ENCODE measurements at places on chromosomes 4 and X. TPM values are rescaled to one million over a fixed set of nuclear protein-coding genes. Genes with fewer than 3 reads are reported as not detected.

Gene DCHS2
- total RNA-seq, result not detected

Gene PAGE2B
- total RNA-seq, result not detected

Gene CENPVL2
- total RNA-seq, result not detected

Gene GABRE
- total RNA-seq, result 20.7 TPM

Gene SOX3
- total RNA-seq, result not detected

Gene JAKMIP1
- not detected for total RNA-seq

Gene NCAPG
- 10.0 TPM for total RNA-seq

Gene PLAC1
- total RNA-seq, result 0.15 TPM

Gene CFAP299
- not detected for total RNA-seq

Gene MAGEB1
- total RNA-seq, result not detected

- no peak for DNase-seq
These were observed 140.1 kb downstream of the BTC start for GRCh38 chr4:74654230-74654681.

- DNase-seq, result no peak
These were observed 199.8 kb downstream of the RTL9 start for GRCh38 chrX:110558406-110558805.

GRCh38 chr4:3510481-3510880 lies 21.7 kb downstream of the LRPAP1 start:
- DNase-seq, result no peak

GRCh38 chr4:112765317-112765974 lies 128.5 kb downstream of the LARP7 start:
- no peak for DNase-seq

DNA sequence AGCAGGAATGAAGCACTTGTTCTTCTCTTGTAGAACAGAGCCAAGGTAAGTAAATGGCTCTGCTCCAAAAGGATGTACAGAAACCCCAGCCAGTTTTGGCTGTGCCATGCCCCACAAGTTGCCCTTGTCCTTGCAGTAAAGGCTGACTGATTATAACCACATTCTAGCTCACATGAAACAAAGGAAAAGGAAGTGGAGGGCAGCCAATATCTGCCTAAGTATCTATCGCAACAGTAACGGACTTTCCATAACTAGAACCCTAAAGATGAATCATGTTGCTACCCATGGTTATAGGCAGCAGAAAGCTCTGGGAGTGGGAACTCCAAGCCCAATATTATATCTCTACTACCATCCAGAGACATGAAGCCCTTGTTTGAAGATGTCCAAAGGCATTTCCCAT lies 95.7 kb downstream of the COMMD8 start:
- no peak for DNase-seq

- DNase-seq, result no peak
These were observed 139.7 kb upstream of the PSAPL1 start for GRCh38 chr4:7574287-7575014.

DNA sequence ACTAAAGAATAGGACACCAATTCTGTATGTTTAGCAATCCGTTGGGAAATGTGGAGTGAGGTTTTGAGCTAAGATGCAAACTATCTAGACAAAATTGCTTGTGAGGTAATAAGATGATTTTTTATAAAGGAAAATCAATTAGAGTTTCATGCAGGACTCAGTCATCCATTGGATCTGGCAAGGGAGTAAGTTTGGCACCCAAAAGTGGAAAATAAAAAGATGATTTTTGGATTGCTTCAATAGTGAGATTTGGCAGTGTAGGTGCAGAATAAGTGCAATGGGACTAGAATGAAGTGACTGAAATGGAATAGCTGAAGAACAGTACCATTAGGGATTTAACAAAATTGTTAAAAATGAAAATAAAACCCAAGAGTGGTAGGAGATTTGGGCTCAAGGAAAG lies 290.5 kb upstream of the EPHA5 start:
- DNase-seq, result no peak

DNA sequence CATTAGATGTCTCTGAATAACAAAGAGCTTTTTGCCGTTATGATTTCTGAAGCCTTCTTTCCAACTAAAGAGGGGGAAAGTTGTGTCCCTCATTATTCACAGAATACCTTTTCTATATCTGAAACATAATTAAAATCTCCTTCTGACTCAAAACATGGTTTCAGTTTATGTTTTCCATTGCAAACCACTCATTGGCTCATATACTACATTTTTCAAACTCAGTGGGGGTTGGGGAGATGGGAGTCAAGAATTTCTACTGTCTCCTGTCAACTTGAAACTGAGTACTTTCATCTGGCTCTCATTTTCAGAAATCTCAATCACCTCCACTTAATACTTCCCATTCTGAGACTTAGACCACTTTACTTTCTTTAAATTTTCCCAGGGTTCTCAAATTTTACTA lies 1839.5 kb upstream of the PCDH10 start:
- no peak for DNase-seq

- DNase-seq, result no peak
These were observed 40.0 kb upstream of the SMARCA5 start for GRCh38 chr4:143473334-143474126.

DNA sequence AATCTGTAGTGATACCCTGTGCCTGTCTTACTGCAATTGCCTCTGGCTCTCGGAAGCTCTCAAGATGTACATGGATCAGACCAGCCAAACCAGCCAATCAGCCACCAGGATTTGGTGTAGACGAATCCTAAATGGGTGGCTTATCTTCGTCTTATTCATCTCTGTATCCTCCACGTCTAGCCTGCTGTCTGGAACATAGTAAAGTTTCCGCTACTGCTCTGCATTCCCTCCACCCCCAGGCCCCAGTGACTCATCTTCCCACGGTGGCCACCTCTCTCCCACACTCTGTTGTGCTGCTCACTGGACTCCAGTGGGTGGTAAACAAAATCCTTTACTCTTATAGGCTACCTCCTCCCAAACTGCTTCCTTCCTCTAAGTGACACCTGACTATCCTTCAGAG lies 37.8 kb downstream of the SEPTIN6 start:
- no peak for DNase-seq

GRCh38 chr4:86926435-86927086 lies 8.2 kb upstream of the AFF1 start:
- DNase-seq, result no peak

DNA sequence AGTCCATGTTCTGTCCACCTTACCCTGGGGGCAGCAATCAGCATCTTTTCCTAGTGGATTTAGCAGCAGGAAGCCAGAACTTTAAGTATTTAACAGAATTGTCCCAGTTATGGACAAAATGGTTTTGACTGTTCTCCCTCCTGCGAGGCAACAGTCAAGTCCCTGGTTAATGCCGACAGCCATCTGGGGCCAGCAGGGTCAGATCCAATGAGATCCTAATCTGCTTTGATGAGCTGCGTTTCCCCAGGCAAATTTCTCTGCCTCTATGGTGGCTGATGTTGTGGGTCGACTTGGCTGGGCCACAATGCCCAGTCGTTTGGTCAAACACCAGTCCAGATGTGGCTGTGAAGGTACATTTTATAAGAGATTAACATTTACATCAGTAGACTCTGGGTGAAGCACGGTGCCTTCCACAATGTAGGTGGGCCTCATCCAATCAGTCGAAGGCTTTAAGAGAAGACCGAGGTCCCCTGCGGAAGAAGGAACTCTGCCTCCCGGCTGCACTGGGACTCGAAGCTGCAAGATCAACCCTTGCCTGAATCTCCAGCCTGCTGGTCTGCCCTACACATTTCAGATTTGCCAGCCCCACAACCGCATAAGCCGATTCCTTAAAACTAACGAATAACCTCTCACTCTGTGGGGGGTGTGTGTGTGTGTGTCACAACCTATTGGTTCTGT lies 89.0 kb upstream of the C4orf50 start:
- DNase-seq, result no peak

- no peak for DNase-seq
These were observed 58.7 kb downstream of the TEC start for GRCh38 chr4:48210966-48211328.

- peak; percentile 25 for DNase-seq
These were observed 227.0 kb downstream of the DKK2 start for GRCh38 chr4:106809076-106809475.

DNA sequence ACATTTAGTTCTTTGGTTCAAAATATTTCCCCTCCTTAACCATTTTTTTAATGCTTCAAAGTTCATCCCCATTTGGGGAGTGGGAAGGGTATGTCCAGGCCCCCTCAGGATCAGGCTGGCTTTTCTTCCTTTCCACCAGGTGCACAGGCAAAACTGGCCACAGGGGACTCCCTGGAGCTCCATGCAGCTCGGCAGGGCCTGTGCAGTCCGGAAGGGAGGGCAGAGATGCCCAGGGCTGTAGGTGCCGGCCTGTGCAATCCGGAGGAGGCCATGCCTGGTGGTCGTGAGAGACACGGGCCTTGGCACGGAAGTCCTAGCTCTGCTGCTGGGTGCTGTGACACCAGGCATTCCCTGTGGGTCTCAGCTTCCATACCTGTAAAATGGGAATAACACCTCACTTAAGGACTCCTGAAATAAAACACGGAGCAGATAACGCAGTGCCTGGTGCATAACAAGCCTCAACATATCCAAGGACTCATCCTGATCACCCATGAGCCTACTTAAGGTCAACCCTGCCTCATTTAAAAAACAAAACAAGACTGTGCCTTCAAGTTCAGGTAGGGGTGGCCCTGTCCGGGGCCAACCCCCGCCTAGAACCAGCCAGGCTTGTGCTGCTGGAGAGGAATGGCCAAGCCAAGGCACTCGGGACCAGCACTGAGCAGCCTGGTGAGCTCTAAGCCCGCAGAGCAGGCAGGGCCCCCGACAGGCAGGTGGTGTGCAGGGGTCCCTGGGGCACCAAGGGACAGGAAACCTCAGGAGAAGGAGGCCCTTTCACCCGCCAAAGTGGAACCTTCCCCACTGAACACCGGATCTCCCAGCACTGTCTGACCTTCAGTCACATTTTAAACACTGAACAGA lies 21.2 kb upstream of the CYP4V2 start:
- no peak for DNase-seq

GRCh38 chr4:120555058-120555457 lies 367.5 kb downstream of the PRDM5 start:
- DNase-seq, result no peak

- no peak for DNase-seq
These were observed 57.3 kb downstream of the AGA start for GRCh38 chr4:177384856-177385397.

DNA sequence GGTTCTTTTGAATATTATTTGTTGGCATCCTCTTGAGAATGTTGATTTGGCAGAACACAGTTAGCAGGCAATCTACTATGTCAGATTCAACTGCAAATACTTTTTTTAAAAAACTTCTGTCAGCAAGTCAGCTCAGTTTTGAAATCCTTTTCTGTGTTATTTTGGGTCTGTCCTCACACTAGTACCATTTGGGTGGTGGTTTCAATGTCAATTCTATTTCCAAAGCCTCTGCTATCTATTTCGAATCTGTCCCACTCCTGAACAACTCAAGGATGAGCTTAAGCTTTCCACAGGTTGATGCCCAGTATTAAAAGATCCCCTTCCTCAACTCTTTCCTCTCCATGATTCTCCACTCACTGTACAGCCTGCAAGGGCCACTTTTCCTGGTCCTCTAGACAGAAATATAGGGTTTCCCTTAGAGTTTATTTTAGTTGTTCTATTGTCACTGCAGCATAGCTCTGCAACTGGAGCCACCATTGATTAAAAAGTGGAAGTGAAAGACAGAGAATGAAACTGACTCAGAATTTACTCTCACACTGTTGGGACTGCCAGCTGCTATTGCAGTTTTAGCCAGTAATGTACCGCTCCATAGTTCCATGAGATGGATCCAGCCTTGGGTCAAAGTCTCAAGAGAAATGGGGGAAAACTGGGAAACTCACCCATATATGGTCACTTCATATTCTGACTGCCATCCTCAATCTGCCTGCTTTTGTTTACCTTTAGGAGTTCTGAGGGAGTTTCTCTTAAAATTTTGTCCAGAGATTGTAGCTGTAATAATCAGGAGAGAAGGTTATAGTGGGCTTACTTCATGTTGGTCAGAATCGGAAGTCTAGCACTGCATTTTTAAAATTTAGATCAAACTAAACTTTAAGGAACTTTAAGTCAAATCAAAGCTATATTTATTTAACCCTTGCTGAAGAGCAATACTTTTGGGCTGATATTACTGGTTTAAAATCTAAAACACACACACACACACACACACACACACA lies 14.6 kb downstream of the HDX start:
- no peak for DNase-seq

DNA sequence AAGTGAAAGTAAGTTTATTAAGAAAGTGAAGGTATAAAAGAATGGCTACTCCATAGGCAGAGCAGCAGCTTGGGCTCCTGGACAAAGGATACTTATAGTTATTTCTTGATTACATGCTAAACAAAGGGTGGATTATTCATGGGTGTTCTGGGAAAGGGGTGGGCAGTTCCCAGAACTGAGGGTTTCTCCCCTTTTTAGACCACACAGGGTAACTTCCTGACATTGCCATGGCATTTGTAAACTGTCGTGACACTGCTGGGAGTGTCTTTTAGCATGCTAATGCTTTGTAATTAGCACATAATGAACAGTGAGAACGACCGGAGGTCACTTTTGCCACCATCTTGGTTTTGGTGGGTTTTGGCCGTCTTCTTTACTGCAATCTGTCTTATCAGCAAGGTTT lies 557.6 kb downstream of the SPRY1 start:
- no peak for DNase-seq

- DNase-seq, result no peak
These were observed 349.8 kb upstream of the CPEB2 start for GRCh38 chr4:14652522-14652921.

- DNase-seq, result no peak
These were observed 106.6 kb downstream of the NSUN7 start for GRCh38 chr4:40856277-40856839.

DNA sequence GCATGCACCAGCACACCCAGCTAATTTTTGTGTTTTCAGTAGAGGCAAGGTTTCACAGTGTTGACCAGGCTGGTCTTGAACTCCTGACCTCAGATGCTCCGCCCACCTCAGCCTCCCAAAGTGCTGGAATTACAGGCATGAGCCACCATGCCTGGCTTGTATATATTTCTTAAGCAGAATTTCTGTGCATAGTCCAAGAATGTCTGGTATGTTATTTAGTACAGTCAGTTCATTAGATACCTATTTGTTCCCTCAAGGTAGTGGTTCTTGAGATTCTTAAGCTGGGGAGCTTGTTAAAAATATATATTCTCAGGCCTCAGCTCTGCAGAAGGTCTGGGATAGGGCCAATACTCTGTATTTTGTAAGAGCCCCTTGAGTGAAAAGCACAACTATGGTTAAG lies 4.6 kb upstream of the SERTM2 start:
- DNase-seq, result no peak

DNA sequence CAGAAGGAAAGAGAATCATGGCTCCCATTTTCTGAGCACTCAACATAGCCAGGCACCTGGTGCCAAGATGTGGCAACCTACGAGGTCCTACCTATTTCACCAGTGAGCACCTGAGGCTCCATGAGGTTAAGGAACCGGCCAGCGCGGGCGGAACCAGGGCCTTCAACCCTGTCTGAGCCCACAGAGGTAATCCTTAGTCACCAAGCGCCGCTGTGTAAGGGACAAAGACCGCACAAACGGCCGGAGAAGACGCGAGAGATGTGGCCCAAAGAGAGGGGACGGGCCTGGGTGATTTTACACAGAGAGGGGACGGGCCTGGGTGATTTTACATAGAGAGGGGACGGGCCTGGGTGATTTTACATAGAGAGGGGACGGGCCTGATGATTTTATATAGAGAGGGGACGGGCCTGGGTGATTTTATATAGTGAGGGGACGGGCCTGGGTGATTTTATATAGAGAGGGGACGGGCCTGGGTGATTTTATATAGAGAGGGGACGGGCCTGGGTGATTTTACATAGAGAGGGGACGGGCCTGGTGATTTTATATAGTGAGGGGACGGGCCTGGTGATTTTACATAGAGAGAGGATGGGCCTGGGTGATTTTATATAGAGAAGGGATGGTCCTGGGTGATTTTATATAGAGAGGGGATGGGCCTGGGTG lies 114.2 kb downstream of the SMIM20 start:
- DNase-seq, result no peak

Measured in glomerular endothelial cell (primary cell).